Fibroblast of the conjunctiva (primary cell): ENCODE measurements at places on chromosomes 3 and 15.

DNA sequence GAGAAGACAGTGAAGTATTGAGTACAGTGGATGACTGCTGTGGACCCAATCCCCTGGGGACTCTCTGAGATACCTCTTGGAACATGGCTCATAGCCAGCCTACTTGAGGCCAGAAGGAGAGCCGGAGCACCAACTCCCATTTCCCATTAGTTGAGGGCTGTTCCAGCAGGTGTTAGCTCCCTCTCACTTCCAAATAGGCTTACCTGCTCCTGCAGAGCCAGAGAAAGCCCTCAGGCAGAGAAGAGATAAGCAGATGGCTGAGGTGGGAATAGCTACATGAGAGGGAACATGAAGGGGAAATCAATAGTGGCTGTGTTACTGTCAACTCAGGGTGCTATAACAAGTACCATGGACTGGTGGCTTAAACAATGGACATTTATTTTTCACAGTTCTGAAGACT, 4.6 kb upstream of the CCK start:
- DNase-seq: no peak

GRCh38 chr15:39465843-39466749, 114.8 kb upstream of the THBS1 start:
- no peak for DNase-seq

DNA sequence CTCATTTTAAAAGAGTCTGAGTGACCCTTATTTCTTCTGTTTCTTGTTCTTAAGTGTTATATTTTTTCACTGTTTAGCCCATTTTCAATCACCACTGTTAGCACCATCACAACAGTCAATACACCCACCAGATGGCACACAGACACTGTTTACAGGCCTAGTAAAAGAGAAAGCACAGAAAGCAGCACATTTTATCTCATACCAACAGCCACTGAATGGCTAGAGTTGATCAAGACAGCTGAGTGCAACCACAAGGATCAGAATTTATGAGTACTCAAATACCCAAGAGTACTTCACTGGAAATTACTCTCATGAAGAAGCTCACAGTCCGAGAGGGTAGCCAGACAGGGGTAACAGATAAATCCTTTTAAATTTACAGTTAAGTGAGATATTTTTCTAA, 127.0 kb downstream of the TFDP2 start:
- DNase-seq: no peak

DNA sequence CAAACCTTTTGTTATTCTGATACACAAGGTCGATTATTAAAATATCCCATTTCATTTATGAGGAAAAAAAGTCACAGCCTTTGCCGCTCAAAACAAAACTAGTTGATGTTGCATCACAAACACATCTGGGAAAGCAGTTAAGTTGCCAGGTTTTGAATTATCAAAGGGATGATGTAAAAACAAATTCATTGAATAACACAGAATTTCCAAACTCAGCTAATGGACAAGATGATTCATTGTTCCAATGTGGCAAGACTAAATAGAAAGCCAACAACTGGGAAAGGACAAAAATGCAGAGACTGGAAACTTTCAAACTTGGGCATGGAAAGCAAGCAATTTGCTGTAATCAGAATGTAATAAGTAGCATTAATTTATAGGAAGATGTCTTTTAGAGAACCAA, 610.0 kb upstream of the ZNF385D start:
- DNase-seq: peak; percentile 56

DNA sequence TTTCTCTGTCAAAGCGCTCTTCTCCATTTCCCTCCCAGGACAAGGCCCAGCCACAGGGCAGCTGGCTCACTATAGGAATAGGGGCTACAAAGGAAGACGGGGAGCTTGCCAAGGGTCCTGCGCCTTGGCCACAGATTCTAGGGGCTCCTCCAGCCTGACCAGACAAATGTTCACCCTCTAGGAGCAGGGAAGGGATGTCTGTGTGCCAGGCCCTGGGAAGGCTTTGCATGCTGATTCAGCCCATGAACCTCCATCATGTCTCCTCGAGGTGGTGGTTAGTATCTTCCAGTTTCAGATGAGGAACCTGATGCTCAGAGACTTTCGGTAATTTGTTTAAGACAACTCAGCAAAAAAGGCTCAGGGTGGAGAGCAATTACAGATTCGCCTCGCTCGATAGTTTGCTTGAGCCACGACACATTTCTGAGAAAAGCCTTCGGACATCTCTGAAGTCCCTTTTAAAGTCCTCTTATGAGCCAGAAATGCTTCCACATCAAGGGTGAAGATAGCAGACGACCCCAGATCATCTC, 110.0 kb downstream of the XXYLT1 start:
- no peak for DNase-seq

DNA sequence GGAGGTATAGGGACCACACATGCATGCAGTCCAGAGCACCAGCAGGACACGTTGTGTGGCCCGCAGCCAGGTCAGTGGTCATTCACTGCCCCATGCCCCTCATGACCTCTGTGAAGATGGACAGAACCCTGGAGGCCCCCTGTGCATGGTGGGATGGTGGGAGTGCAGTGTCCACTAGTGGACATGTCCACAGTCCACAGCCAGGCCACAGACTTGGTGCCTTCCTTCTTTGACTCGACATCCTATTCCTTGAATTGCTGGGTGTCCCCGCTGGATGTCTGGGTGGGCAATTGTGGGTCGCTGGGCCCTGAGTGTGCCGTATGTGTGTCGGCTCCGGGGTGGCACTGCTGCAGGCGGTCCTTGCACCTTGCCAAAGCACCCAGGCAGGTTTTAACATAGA, 35.7 kb downstream of the KLF15 start:
- DNase-seq: no peak

DNA sequence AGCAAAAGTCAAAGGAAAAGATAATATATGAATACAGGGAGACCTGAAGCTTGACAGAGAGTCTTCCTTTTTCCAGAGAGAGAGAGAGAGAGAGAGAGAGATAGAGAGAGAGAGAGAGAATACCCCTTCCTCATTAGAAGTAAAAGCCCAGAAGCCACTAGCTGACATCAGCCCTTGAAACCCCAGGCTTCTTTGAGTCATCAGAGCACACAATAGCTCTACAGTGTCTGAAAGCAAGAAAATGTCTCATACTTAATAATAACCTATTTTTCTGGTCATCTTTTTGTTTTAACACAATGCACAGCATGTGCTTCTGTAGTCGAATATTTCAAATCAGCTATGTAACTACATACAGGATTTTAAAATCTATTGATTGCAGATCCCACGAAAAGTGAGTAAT, 109.2 kb upstream of the NANOGP8 start:
- DNase-seq: no peak
